ENCODE measurements at places on chromosomes 11 and 22.

DNA sequence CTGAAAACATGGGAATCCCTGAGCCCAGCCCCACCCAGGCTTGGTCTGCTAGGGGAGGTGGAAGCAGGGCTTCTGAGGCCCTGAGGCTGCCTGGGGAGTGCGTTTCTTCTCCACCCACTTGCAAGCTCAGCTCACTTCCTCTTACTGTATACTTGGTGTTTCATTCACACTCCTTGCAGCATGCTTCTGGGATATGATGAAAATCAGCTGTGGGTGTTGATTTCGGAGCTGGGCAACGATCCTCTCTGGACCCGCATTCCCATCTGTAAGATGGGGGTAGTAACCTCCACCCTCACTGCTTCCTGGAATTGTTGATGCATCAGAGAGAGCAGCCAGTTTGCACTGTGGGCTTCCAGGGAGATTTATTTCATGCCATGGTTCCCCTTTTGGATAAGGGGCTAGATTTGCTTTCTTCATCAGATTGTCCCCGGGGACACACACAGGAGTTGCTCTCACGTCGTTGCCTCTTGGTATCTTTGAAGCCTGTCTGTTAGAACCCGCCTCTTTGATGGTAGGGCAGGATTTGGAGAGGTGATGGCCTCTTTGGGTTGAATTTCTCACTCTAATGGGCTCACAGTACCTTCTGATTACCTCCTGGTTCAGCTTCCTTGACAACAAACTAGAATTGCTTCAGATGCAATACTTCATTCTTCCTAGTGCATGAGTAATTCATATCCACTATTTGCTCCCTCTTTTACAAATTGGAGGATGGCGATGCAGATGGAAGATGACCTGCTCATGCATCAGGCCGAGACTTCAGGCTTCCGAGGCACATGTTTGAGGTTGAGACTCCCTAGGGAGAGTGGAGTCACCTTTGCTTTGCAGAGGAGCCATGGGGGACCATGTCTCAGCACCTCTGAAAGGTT, 40.4 kb downstream of the BCR start:
- no peak for DNase-seq

GRCh38 chr11:67354075-67355022, 1.0 kb upstream of the POLD4 start:
- no peak for DNase-seq

DNA sequence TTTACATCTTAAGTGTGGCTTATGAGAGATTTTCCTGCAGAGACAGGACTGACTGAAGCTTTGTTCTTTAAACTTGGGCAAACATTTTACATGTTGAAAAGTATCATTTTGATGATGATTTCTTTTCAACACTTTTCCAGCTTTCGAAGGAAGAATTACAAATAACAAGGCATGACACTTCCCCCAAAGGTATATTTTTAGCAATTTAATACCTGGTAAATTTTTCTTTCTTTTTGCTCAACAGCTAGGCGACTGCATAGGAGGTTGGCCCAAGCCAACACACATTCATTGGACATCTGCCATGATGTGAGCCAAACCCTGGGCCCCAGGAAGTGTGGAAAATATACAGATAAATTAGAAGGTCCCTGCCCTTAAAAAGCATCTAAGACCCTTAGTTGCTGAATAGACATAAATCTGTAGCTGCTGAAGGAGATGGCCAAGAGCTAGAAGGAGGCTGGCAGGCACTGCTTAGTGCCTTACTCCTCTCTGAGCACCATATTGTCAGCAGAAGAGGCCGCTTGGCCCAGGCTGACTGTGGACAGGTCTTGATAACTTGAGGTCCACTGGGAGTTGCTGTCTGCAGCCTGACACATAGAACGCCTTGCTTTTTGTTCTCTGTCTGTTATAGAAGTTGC, 53.3 kb upstream of the CD44 start:
- no peak for DNase-seq

- DNase-seq = no peak
Observed at GRCh38 chr11:80031014-80031600, 590.3 kb upstream of the TENM4 start.

GRCh38 chr11:128492461-128492860, 94.9 kb downstream of the ETS1 start:
- no peak for DNase-seq
